ENCODE measurements at places on chromosomes 2 and 18. TPM values are rescaled to one million over a fixed set of nuclear protein-coding genes. Genes with fewer than 3 reads are reported as not detected.

Gene RBMS1
- 78.7 TPM for total RNA-seq

Gene NT5DC4
- total RNA-seq: not detected

Gene GPBAR1
- total RNA-seq: not detected

Gene RTN4
- total RNA-seq: 149 TPM

Gene ROCK2
- 36.7 TPM for total RNA-seq

Gene C1GALT1C1L
- total RNA-seq: 0.34 TPM

Gene ACADL
- 0.26 TPM for total RNA-seq

Data from bronchial smooth muscle cell (primary cell).